ENCODE measurements at places on chromosomes 3 and 15. TPM values are rescaled to one million over a fixed set of nuclear protein-coding genes. Genes with fewer than 3 reads are reported as not detected.

Gene PLA2G4E
- not detected for polyA plus RNA-seq

Gene C3orf85
- polyA plus RNA-seq, result 52.2 TPM

Gene CLEC3B
- polyA plus RNA-seq, result 2.6 TPM

Gene CPN2
- polyA plus RNA-seq, result 4.6 TPM

Gene RAB11A
- polyA plus RNA-seq, result 248 TPM

Gene DAZL
- polyA plus RNA-seq, result not detected

Gene PLAAT1
- polyA plus RNA-seq, result 1.3 TPM

Gene CAMKV
- polyA plus RNA-seq, result 2.7 TPM

Gene CAV3
- polyA plus RNA-seq, result not detected

Gene C2CD4A
- polyA plus RNA-seq, result 0.60 TPM

Gene LDHAL6B
- 0.17 TPM for polyA plus RNA-seq

GRCh38 chr3:133643611-133644010 lies 18.1 kb downstream of the TOPBP1 start:
- no peak for DNase-seq

- DNase-seq, result peak; percentile 84
These were observed 14.5 kb downstream of the RLBP1 start for GRCh38 chr15:89206908-89207331.

GRCh38 chr3:102223132-102223531 lies 211.7 kb upstream of the ZPLD1 start:
- no peak for DNase-seq

DNA sequence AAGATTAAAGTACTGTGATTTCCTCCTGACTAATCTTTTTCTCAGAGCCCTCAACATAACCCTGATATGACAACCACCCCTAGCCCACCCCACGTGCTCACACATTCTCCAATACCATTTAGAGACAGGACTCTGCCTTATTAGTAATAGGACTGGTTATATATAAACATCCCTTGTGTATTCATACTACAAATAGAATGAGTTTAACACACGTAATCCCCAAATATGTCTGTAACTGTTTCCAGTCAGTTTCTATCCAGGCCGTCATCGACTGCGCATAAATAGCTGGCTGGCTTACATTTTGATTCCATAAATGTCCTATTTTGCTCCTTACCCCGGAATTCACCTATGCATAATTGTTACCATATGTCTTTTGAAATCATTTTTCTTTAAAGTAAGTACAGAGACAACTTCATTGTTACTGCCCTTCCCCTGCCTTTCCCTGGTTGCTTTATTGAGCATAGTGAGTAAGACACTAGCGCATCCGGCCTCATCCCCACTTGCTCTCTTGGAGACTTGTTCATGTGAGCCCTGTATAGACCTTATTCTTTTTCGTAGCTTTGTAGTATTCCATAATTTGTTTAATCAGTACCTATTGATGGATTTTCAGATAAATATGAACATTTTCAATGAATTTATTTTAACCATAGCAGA lies 3.5 kb upstream of the P2RY14 start:
- DNase-seq, result no peak

- DNase-seq, result no peak
These were observed 184.6 kb downstream of the SYNPR start for GRCh38 chr3:63462732-63463131.

DNA sequence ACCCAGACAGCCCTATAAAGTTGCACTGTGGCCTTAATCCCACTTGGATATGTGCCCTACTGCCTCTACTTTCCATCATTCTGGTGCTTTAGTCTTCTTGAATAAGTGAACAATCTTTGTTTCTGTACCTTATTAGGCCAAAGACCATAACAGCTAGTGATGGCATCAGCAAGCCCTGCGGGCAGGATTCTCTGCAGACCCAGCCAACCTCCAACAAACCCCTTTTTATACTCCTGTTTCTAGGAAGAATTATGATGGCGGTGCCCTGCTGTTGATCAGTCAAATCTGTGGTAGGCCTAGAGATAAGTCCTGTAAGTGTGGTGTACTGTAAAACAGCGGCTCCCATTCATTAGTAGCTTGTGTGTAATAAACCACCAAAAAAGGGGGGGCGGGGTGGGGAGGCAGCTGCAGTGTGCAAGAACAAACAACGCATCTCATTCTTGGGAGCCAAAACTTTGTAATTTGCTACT lies 40.5 kb downstream of the SOX2 start:
- DNase-seq, result no peak

GRCh38 chr3:158431829-158432228 lies 139.2 kb upstream of the MLF1 start:
- DNase-seq, result no peak

GRCh38 chr15:89335298-89336041 lies 846 bp upstream of the POLG start:
- peak; percentile 51 for DNase-seq

DNA sequence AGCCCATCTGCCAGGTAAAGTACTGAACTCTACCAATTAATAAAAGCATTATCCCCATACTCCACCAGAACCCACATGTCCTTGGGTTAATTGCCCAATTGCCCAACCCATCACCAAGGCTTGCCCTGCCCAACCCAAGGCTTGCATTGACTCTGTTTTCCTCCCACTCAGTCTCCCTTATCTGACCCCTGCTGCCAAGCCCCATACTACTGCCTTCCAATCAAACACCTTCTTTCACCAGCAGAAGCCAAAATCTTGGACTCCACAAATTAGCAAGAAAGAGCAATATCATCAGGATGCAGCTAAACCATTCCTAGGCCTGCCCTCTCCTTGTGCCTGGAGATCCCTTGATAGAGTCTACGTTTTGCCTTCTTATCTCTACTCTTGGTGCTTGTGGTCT lies 602.9 kb downstream of the NTRK3 start:
- DNase-seq, result no peak

DNA sequence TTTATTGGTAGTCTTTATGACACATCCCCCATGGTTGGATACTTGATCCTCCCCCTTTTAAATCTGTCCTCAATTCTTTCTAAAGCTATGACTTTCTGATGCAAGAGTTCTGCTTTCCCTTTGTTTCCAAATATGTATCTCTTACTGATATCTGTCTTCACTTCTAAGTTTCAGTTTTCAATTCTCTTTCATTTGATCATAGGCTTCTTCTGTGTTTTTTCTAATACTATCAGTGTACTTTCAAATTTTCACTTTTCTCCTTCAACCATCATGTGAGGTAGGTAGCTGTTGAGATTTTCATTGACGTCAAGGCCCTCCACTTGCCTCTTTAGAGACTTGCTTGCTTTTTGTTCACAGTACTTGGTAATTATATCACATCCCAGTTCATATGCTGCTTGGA lies 436.5 kb downstream of the CNTN4 start:
- no peak for DNase-seq

DNA sequence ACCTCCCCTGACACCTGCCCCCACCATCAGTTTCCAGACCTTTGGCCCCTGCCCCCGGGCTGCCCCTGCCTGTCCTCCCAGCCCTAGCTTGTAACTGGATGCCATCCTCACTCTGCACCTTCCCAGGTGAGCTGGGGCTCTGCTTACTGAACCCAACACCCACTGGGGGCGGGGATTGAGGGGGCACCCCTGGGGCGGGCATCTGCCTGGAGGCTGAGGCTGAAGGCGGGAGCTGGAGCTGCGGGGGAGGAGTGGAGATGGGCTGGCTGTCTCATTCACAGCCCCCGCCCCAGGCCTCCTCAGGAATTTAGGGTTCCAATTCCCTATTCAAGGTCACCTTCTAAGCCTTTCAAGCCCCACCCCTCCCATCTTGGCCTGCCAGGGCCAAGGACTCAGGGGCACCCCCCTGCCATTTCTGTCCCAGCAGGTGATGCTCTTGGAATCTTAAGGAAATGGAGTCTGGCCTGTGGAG lies 17.7 kb downstream of the PIF1 start:
- no peak for DNase-seq

DNA sequence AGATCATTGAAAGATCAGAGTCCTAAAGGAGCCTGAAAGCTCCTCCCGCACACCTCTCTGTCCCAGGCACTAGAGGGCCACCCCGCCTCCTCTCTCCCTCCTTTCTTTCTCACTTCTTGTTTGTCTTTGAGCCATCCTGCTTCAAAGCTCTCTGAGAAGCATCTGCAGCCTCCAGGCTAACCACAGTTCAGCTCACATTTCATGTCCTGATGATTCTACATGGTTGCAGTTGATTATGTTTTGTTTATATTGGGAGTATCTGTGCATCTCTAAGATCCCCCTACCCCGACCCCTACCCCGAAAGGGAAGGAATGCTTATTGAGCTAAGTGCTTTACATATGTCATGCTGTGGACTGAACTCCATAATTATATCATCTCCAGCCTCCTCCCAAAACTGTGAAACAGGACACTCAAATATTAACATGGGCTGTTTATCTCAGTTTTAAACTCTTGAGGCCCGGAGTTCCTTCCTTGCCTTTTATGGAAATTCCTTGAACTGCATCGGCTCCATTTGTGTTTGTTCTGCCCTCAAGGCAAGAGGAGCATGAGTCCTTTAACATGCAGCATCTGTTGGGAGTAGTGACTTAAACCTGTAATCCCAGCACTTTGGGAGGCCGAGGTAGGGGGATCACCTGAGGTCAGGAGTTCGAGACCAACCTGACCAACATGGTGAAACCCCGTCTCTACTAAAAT lies 30.9 kb downstream of the MGLL start:
- peak; percentile 75 for DNase-seq

DNA sequence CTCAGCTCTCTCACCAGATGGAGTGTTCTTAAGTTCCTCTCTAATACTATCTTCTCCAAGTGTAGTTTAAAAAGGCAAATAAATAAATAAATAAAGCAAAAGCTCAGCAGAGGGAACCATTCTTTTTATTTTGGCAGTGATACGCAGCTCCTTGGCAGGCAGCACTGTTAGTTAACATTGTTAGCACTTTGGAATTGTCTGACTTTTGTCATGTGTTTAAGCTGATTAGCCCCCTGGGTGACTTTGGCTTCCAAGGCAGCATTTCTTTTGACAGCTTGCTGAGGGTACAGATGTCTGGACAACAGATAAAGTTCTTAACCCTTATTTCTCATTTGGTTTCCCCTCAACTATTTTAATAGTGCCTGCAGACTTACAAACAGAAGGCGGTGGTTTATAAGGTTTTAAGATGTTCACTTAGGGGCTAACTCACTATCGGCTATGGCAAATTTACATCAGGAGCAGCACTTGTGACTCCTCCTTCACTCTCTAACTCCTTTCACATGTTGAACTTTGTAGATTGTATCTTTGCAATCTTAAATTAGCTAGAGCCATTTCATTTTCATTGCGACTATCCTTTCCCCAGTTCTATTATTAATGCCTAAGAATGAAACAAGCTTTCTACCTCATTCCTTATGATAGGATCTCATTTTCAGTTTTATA lies 213.4 kb downstream of the ZBBX start:
- DNase-seq, result no peak

DNA sequence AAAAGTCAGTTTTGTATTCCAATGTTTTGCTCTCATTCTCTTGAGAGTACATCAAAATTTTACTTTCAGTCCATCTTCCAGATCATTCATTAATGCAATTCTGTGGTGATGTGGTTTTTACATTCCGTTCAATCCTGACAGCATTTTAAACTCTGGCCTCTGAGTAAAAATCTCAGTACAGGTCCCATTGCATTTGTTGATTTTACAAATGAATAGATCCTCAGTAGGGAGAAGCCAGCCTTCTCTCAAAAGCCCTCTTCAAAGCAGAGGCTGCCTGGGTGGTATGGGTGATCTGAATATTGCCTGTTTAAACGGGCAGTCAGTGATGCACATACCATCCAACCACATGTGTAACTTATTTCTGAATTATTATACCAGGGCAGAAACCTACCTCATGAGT lies 72.5 kb upstream of the TSC22D2 start:
- DNase-seq, result no peak

DNA sequence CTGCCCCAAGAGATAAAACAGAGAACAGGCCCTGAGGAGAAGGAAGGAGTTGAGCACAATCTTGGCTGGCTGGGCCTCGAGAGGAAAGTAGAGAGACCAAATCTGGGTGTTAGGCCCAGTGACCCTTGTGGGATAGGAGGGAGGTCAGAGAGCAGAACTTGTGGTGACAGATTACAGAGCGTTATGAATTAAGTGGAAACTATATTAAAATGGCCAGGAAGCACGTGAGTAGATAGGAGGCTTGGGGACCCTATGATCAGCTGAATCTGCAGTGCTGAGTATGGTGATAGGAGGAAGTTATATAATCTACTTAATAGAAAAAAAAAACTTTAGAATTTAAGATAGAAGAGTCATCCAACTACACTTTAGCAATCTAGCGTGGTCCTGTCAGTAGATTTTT lies 30.0 kb downstream of the ST6GAL1 start:
- no peak for DNase-seq

GRCh38 chr15:84023636-84024035 lies 211.9 kb upstream of the GOLGA6L4 start:
- peak; percentile 39 for DNase-seq

- peak; percentile 77 for DNase-seq
These were observed 31.0 kb downstream of the GRIP2 start for GRCh38 chr3:14508966-14509795.

- DNase-seq, result no peak
These were observed 45.1 kb downstream of the TNIK start for GRCh38 chr3:171415070-171415469.

- no peak for DNase-seq
These were observed 108.8 kb upstream of the SAMMSON start for GRCh38 chr3:69890691-69891090.

GRCh38 chr15:91125162-91125561 lies 25.1 kb downstream of the SV2B start:
- DNase-seq, result no peak

GRCh38 chr3:197031315-197032285 lies 2.0 kb upstream of the MELTF start:
- DNase-seq, result peak; percentile 95

GRCh38 chr15:99073008-99073717 lies 31.7 kb upstream of the SYNM start:
- DNase-seq, result no peak

DNA sequence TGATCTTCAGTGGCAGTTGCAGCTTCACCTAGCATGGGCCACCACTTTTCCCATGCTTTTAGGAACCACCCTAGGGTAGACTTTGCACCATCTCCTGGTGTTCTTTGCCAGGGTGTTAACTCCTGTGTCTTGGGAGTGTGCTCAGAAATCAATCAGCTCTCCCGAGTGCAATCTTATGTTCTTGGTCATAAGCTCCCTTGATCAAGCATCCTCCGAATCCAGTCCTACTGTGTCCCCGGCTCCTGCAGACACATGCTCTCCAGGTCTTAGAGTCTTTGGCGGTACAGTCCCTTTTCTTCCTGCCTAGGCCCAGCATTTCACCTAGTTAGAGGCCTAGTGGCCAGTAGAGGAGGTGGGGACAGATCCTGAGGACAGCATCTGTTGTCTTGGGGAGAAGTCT lies 74.7 kb upstream of the SYN2 start:
- no peak for DNase-seq

- DNase-seq, result peak; percentile 56
These were observed 607 bp upstream of the IMP3 start for GRCh38 chr15:75640483-75641178.

All from hepatocyte (in vitro differentiated cells).